Stimulated activated CD4-positive, alpha-beta T cell treated with anti-CD3 and anti-CD28 coated beads, Interleukin-4, amount 100 ng/mL, for 4 hours (primary cell): ENCODE measurements at places on chromosomes 11 and 22.

GRCh38 chr22:43726322-43726721, 85.8 kb downstream of the EFCAB6 start:
- no peak for DNase-seq

- no peak for DNase-seq
Measured at GRCh38 chr11:134120921-134121526, 52.2 kb downstream of the JAM3 start.

GRCh38 chr11:68216171-68216938, 3.3 kb upstream of the KMT5B start:
- DNase-seq, result no peak

DNA sequence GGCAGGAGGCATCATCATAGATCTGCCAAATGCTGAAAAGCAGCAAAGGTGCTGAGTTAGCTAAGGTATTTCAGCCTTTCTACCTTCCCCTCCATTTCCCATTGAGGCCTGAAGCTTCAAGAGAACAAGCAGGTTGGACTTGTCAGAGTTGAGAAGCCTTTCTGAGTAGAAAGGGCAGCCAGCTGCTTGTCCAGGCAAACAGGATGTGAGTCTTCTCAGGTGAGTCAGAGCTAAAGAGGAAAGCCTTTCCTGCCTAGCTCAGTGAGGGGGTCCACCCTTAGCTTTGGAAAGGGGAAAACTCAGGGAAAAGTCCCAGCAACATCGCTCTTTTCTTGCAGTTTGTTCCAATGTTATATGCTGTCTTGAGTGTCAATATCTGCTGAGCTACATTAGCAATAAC, 13.2 kb upstream of the MPZL2 start:
- DNase-seq, result no peak

DNA sequence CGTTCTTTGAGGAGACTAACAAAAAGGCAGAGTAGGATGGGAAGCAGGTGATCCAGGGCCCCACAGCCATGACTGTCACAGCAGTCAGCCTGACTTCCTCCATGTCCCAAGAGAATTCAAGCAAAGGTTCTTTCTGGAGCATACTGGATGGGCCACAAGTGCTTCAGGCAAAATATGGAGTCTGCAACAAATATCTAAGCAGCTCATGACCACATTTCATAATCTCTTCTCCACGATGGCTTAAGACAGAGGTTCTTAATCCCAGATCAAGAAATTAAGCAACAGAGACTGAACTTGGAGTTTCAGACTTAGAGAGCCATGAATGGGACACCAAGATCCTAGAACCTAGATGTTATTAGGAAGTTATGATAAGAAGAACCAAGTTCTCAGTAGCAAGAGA, 31.6 kb downstream of the GUCY1A2 start:
- no peak for DNase-seq

GRCh38 chr11:29336727-29337575, 679.9 kb downstream of the KCNA4 start:
- no peak for DNase-seq

DNA sequence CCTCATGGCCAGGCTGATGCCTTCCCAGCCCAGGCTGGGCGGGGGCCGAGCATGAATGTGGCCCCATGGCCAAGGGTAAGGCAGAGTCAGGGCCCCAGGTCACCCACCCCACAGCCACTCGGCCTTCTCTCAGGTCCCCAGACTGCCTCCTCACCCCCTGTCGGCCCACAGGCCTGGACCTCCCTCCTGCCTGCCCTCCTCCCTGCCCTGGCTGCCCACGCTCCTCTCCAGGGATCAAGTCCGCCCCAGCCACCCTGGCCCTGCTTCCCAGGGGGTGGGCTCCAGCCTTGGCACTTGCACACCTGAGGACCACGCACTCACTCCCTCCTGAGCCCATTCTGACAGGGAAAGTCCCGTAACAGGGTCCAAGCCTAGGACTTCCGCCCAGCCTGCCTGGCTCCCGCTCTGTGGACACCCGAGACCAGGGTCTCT, 37.8 kb upstream of the TH start:
- peak; percentile 0 for DNase-seq
